Activated naive CD8-positive, alpha-beta T cell treated with anti-CD3 and anti-CD28 coated beads for 36 hours (primary cell): ENCODE measurements at places on chromosomes 12 and 14.

DNA sequence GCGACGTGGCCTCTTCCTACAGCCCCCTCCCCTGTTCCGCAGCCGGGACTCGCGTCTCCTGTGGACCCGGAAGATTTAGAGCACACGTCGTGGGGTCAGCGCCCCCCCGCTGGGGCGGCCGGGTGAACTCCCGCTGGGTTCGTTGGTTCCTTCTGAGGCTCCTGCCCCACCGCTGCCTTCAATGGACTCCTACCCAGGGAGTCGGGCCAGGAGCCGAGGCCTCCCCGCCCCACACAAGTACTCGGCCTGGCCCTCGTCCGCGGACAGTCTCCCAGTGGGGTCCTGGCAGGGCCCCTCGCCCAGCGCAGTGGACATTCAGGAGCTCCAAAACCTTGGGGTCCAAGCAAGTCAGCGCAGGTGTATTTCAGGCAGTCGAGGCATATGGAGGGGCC, 1.2 kb downstream of the MMP17 start:
- no peak for DNase-seq

GRCh38 chr12:110198386-110198785, 74.2 kb downstream of the IFT81 start:
- no peak for DNase-seq

DNA sequence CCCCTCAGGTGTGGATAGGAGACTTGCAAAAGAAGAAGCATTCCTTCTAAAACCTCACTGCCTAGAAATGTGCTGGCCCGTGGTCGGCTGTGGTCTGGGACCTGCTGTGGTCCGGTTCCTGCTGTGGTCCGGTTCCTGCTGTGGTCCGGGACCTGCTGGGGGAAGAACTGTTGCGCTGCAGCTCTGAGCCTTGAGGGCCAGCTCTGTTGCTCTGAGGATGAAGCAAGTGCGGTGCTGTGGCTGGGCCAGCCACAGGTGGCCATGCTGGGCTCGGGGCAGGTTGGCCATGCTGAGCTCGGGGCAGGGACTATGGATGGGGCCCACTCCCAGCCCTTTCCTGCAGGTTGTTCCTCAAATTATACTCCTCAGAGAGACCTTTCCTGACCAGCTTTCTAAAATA, 5.2 kb downstream of the NRXN3 start:
- DNase-seq, result no peak

DNA sequence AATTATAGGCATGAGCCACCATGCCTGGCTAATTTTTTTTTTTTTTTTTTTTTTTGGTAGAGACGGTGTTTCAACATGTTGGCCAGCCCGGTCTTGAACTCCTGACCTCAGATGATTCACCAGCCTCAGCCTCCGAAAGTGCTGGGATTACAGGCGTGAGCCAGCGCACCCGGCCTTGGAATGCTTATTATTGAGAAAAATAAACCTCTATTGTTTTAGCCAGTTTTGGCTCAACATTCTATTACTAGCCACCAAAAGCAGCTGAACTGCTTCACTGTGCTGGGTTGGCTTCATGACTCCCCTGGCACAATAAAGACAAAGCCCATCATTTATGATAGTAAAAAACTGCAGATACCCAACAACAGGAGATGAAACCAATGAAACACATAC, 93.5 kb upstream of the CEP83 start:
- no peak for DNase-seq

DNA sequence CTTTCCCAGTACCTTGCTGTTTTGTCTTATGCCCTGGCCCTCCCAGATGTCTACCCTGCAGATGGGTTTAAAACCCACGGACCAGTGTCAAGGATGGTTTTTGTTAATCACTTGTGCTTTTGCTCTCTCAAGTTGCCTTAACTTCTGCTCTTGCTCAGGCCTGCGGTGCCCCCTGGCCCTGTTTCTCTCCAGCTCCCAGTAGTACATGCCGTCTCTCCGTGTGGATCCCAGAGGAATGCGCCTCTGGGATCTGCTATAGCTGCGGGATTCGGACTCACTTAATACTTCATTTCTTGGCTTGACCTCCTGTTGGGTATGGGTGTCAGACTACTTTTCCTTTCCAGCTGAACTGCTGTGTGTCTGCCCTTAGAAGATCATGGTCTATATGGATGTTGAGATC, 14.5 kb downstream of the PLEKHG3 start:
- DNase-seq, result no peak

DNA sequence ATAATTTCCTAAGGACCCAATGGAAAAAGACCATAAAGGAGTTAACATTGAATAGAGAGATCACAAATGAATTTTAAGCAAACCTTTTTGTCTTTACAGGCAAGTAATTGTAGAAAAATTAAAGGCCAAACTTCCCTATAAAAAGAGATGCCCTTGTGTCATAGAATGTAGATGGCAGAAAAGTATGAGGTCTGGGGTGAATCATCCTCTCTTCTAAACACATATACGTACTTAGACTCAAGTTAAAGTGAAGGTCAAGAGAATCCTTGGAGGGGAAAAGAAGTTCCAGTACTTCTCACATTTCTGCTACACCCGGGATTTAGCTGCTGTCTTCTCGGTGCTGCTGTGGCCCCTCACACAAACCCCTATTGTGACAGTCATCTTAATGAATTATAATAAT, 116.2 kb upstream of the ARID2 start:
- no peak for DNase-seq

DNA sequence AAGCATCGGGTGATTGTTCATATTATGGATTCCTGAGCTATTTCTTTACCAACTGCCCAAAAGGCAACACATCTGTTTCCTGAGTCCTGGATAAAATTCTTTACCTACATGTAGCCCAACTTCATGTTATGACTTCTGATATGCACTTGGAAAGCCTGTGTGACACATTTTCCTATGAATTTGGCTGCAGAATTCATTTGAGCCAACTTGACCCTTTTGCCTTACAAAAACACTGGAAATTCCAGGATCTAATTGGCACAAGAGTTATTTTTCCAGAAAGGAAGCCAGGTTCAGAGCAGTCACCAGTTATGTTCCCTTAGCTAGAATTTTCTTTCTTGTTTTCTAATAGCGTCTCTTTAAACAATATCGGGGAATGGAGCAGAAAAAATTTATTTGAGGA, 202.5 kb upstream of the LRIG3 start:
- DNase-seq, result no peak

DNA sequence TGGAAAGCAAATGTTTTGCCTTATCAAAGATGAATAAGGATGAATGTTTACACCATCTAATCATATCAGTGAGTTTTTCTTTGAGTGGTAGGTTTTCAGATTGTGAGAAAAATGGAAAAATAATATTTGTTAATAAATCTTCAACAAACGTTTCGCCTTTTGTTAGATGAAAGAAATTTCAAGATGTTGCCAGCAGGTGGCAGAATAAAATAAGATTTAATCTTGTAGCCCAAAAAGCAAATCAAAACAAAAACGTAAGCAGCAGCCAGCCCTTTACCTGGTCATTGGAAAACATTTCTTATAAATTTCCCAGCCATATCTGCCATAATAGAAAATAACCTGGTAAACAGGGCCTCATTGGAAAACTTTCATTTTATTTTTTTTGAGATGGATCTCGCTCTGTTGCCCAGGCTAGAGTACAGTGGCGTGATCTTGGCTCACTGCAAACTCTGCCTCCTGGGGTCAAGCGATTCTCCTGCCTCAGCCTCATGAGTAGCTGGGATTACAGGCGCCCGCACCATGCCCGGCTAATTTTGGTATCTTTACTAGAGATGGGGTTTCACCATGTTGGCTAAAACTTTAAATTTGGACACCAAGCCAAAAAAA, 15.4 kb upstream of the TMEM120B start:
- no peak for DNase-seq

DNA sequence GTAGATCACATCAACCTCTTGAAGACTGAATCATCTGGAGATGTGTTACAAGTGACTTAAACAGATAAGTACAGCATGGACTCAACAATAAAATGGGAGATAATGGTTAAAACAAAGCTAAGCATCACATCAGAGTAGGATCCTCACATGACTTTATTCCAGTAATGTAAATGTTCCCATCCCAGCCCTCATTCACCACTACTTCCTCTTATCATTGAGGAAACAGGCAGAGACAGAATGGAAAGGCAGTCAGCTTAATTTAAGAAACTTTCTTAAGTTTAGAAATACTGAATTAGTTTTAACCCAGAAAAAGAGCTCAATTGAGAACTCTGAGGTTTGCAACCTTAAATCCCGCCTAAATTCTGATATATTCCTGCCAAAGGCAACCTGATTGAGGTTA, 1.2 kb upstream of the ALG10 start:
- no peak for DNase-seq

DNA sequence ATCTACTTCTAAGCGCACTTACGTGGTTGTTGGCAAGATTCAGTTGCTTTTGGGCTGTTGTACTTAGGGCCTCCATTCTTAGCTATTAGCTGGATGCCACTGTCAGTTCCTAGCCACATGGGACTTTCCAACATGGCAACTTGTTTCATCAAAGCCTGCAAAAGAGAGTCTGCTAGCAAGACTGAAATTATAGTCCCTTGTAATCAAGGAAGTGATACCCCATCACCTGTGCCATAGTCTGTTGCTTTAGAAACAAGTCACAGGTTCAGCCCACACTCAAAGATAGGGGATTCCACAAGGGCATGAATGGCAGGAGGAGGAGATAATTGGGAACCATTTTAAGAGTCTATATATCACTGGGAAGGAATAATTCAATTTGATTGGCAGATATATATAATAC, 27.1 kb upstream of the SLC17A8 start:
- no peak for DNase-seq

DNA sequence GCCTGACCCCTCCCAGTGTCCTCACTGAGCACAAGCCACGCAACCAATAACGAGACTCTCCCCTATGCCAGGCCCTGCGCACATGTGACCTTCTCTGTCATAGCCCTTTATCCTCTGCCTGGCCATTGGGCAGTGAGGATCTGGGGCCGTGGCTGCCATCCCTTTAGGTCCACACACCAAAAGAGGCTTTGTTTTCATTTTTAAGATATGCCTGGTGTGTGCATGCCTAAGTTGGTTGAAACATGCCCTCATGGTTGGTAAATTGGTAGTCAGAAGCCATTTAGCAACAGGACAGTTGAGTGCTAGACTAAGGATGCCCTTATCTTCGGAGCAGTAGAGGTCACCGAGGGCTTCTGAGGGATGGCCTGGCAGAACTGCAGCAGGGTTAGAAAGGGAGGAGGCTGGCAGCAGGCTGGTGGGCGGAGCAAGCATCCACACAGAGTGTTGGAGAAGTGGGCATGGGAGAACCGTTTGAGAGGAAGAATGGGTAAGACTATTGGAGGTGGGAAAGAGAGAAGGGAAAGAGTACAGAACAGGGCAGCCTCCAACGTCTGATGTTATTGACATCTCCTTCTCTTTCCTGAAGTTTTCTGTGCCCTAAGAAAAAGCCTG, 75.1 kb downstream of the SLC24A4 start:
- no peak for DNase-seq

- no peak for DNase-seq
These were observed 30.2 kb upstream of the NR1H4 start for GRCh38 chr12:100443434-100443833.

DNA sequence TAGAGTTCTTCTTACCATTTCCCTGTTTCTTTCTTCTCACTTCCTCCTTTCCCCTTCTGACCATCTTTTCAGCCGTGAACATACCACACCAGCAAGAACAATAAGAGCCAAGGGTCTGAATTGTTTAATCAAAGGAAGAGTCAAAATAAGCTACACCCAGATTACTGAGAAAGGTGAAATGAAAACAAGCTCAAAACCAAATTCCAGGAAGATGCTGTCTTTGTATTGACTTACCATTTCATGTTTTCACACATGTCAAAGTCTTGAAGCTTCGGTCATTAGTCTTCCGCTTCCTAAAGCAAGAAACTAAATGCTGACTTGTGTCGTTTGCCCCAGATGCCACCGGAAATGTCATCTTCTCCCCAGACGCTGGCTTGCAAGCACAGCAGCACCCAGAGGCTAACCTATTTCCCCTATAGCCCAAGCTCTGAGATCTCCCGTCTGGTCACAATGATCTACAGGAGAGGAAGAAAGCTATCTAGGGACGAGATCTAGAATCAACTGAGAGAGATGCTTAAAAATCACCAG, 136.5 kb upstream of the AMIGO2 start:
- DNase-seq, result peak; percentile 73

- no peak for DNase-seq
These were observed 106.7 kb upstream of the DAAM1 start for GRCh38 chr14:59081720-59082119.

- DNase-seq, result no peak
These were observed 96.1 kb upstream of the DACT1 start for GRCh38 chr14:58541633-58542022.

DNA sequence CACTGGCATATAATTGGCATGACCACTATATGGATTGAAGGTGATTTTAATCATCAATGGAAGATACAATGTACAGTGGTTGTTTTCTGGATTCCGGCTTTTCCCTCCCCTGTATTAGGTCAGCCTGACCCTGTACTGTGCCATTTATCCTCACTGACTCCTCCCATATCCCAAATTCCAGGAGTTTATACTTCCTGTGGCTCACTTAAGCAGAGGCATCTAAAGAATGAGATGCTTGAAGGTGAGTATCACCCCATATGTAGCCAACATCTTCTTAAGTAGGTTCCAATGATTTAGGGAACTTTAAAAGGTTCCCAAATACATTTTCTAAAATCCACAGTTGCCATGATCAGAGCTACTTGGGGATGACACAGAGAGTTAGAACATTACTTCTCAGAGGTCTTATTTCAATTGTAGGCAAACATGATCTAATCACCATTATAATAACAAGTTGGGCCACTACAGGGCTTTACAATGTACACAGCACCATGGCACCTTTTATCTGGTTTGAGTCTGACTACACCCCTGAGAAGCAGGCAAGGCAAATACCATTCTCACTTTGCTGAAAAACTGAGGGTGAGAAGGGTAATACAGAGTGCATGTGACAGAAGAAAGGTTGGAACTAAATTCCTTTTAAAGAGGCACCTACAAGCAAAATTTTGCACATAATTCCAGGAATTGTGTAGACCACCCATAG, 212.3 kb upstream of the GARIN6 start:
- no peak for DNase-seq

- no peak for DNase-seq
These were observed 61.2 kb downstream of the BEGAIN start for GRCh38 chr14:100526057-100526456.

DNA sequence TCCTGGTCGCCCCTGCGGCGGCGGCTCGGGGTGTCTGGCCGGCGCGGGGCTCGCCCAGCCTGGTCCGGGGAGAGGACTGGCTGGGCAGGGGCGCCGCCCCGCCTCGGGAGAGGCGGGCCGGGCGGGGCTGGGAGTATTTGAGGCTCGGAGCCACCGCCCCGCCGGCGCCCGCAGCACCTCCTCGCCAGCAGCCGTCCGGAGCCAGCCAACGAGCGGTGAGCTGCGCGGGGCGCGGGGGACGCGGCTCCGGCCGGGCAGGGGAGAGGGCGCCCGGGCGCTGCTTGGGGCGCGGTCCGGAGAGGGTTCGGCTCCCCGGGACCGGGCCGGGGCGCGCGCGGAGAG, at the start of gene LGALS3:
LGALS3 (plus strand) TSS at position 167 of the 342 bp plus-strand sequence. CDS start 8,122 bp downstream, outside the sequence.
- peak; percentile 30 for DNase-seq

GRCh38 chr12:100489251-100489820, 15.7 kb downstream of the NR1H4 start:
- DNase-seq, result no peak

- no peak for DNase-seq
These were observed 14.3 kb upstream of the CHURC1 start for GRCh38 chr14:64899958-64900357.

- peak; percentile 25 for DNase-seq
These were observed 124.0 kb downstream of the PDE3A start for GRCh38 chr12:20492251-20492760.
